Activated naive CD8-positive, alpha-beta T cell treated with anti-CD3 and anti-CD28 coated beads, Interleukin-2, amount 50 U/mL, for 24 hours (primary cell): ENCODE measurements at places on chromosomes 13 and 19.

- peaks cover 6% of the 10 kb centered on the region for H3K36me3 ChIP-seq
- H3K27me3 ChIP-seq = no peaks in the 10 kb centered on the region
- peak overlapping the region; percentile 94 for H3K27ac ChIP-seq
- peaks cover 34% of the 10 kb centered on the region for H3K4me1 ChIP-seq
- peak overlapping the region; percentile 92 for H3K4me3 ChIP-seq
These were observed 2.4 kb downstream of the TCF3 start for GRCh38 chr19:1649706-1650649.

GRCh38 chr19:45177817-45178261 is at the start of gene TRAPPC6A:
Gene TRAPPC6A (minus strand): TSS chr19:45178237. CDS start chr19:45178218, 19 bp downstream.
- H3K4me3 ChIP-seq = peak within 1 kb of the TSS; percentile 93
- H3K4me1 ChIP-seq = peaks cover 35% of the 10 kb centered on the region
- H3K27ac ChIP-seq = peak within 1 kb of the TSS; percentile 87
- no peaks in the 10 kb centered on the region for H3K27me3 ChIP-seq
- DNase-seq = no peak

GRCh38 chr13:60663788-60664187 is 266.8 kb downstream of the TDRD3 start:
- H3K27ac ChIP-seq = no peak overlapping the region
- no peaks in the 10 kb centered on the region for H3K36me3 ChIP-seq
- no peaks in the 10 kb centered on the region for H3K27me3 ChIP-seq
- H3K4me1 ChIP-seq = no peaks in the 10 kb centered on the region
- H3K4me3 ChIP-seq = no peak overlapping the region

- H3K4me1 ChIP-seq = peaks cover 20% of the 10 kb centered on the region
- H3K36me3 ChIP-seq = peaks cover 1% of the 10 kb centered on the region
- H3K27me3 ChIP-seq = peaks cover 14% of the 10 kb centered on the region
- H3K27ac ChIP-seq = peak overlapping the region; percentile 52
- DNase-seq = peak; percentile 66
These were observed 34.2 kb downstream of the GPR42 start for GRCh38 chr19:35404879-35405622.

GRCh38 chr13:93244141-93244917 is 17.7 kb downstream of the GPC6 start:
- no peaks in the 10 kb centered on the region for H3K27me3 ChIP-seq
- H3K4me3 ChIP-seq = no peak overlapping the region
- no peaks in the 10 kb centered on the region for H3K4me1 ChIP-seq
- no peak for DNase-seq
- no peak overlapping the region for H3K27ac ChIP-seq

DNA sequence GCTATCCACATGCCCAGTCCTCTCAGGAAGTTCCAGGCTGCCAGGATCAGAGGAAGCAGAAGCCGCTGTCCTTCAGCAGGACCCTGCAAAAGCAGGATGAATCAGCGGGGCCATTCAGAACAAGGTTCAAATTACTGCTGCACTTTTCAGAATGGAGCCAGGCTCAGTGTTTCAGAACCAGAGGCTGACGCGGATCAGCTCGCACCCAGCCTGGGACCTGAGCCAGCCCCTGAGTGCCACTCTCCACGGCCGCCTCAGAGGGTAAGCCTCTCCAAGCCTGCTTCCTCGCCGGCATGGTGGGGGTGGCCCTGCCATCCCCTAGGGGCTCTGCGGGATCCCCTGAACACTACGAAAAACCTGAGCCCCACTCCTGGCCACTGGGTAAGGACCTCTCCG is 24.7 kb downstream of the RASA3 start:
- no peak overlapping the region for H3K4me3 ChIP-seq
- H3K4me1 ChIP-seq = peaks cover 77% of the 10 kb centered on the region
- no peak for DNase-seq
- H3K27me3 ChIP-seq = no peaks in the 10 kb centered on the region
- no peak overlapping the region for H3K27ac ChIP-seq
- peaks cover 7% of the 10 kb centered on the region for H3K36me3 ChIP-seq

DNA sequence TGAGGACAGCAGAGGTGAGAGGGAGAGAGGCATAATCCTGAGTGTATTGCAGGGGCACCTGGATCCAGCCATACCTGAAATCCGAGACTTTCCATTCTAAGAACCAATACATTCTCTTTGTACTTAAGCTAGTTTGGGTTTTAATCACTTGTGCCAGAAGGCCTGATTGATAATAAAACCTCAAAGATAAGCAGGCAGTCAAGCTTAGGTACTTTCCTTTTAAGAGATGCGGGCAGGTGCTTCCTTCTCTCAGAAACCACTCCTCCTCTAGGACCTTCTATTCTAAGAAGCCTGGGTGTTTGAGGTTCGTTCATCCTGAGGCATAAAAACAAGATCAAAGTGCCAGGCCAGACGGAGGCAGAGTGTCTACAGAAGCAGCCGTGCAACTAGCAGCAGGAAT is 22.2 kb downstream of the FAM187B start:
- peak overlapping the region; percentile 27 for H3K4me3 ChIP-seq
- DNase-seq = no peak
- peak overlapping the region; percentile 89 for H3K27ac ChIP-seq
- H3K4me1 ChIP-seq = peaks cover 85% of the 10 kb centered on the region
- H3K27me3 ChIP-seq = no peaks in the 10 kb centered on the region
- H3K36me3 ChIP-seq = peaks cover 3% of the 10 kb centered on the region

DNA sequence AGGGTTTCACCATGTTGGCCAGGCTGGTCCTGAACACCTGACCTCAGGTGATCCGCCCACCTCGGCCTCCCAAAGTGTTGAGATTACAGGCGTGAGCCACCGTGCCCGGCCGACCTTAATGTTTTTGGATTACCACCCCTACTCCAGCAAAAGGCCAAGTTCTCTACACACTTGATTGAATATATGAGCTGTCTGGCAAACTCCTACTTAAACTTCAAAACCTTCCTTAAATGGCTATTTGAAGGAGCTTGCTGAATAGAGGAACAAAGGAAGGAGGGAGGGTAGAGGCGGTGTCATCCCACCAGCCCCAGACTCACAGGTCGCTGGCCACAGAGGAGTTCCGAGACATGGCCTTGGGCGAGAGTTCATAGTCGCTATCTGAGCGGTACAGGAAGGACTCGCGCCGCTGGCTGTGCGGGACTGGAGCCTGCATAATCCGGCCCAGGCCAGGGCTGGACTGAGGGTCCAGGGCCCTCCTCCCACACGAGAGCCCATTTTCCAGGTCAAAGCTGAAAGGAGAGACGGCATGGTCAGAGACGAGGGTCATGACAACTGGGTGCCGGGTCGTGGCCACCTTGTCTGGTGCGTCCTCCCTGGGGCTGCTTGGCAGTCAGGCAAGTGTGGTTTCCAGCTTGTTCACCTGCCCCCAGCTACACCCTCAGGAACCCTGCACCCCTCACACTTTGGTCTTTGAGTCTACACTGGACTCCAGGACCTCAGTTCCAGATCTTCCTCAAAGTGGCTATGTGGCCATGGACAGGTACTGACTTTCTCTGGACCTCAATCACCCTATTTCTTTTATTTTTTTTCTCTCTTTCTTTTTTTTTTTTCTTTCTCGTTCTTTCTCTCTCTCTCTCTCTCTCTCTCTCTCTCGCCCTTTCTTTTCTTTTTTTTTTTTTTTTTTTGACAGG is 4.2 kb downstream of the PDE4C start:
- no peak overlapping the region for H3K4me3 ChIP-seq
- no peaks in the 10 kb centered on the region for H3K36me3 ChIP-seq
- H3K27me3 ChIP-seq = peaks cover 53% of the 10 kb centered on the region
- H3K4me1 ChIP-seq = peaks cover 29% of the 10 kb centered on the region
- no peak overlapping the region for H3K27ac ChIP-seq

- no peaks in the 10 kb centered on the region for H3K36me3 ChIP-seq
- no peaks in the 10 kb centered on the region for H3K27me3 ChIP-seq
- no peak for DNase-seq
- no peak overlapping the region for H3K27ac ChIP-seq
- no peaks in the 10 kb centered on the region for H3K4me1 ChIP-seq
These were observed 3.0 kb upstream of the HIPK4 start for GRCh38 chr19:40392894-40393517.

DNA sequence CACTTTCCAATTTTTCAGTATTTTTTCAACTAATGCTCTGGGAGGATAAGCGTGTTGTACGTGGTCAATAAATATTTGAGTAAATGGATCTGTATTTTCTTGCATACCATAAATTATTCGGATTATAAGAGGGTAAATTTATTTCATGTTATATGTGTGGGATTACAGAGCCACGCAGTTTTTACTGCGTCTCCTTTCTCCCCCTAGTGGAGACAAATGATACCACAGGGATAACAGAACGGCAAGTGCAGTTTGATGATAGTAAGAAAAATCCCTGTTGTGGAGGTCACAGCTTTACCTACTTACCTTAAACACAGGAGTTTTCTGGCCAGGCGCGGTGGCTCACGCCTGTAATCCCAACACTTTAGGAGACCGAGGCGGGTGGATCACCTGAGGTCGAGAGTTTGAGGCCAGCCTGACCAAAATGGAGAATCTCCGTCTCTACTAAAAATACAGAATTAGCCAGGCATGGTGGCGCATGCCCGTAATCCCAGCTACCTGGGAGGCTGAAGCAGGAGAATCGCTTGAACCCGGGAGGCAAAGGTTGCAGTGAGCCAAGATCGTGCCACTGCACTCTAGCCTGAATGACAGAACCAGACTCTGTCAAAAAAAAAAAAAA is 16.8 kb downstream of the MBD3L2B start:
- H3K4me1 ChIP-seq = peaks cover 22% of the 10 kb centered on the region
- H3K36me3 ChIP-seq = no peaks in the 10 kb centered on the region
- peaks cover 2% of the 10 kb centered on the region for H3K27me3 ChIP-seq
- DNase-seq = no peak

- H3K36me3 ChIP-seq = no peaks in the 10 kb centered on the region
- peak overlapping the region; percentile 18 for H3K27ac ChIP-seq
- peak; percentile 29 for DNase-seq
These were observed 2.8 kb downstream of the ACP5 start for GRCh38 chr19:11574689-11575088.

DNA sequence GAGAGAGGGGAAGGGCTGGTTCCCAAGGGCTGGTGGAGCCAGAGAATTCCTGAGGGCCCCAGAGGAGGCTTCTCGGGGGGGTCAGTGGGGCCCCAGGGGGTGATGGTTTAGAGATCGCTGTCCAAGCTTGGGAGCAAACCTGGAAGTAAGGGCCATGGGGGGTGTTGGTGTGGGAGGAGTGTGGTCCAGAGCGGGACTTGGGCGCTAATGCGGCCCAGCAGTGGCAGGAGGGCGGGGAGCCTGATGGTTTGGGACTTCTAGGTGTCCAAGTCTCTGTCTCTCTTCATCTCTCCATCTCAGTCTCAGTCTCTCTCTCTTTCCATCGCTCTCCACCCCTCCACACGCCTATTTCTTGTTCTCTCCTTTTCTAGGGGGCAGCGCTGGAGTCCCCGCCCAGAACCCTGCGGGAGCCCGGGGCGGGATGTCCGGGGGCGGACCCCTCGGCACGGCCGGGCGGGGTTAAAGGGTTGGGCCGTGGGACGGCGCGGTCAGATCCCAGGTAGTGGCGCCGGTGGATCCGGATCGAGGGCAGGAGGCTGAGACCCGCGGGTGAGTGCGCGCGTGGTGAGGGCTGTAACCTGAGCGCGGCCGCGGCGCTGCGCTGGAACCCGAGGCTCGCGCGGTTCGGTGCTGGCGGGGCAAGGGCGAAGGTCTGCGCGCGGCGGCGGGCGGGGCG is at the start of gene CYP4F22:
Gene CYP4F22, plus strand, starts transcription at position 491 of the 676 bp plus-strand sequence. CDS start 16,812 bp downstream, outside the sequence.
- no peaks in the 10 kb centered on the region for H3K36me3 ChIP-seq
- peak within 1 kb of the TSS; percentile 63 for H3K4me3 ChIP-seq
- H3K27ac ChIP-seq = no peak within 1 kb of the TSS
- peaks cover 25% of the 10 kb centered on the region for H3K4me1 ChIP-seq
- peaks cover 25% of the 10 kb centered on the region for H3K27me3 ChIP-seq

- peaks cover 15% of the 10 kb centered on the region for H3K36me3 ChIP-seq
- no peak overlapping the region for H3K4me3 ChIP-seq
- no peaks in the 10 kb centered on the region for H3K27me3 ChIP-seq
- peaks cover 58% of the 10 kb centered on the region for H3K4me1 ChIP-seq
These were observed 3.7 kb downstream of the ZNF787 start for GRCh38 chr19:56117376-56117884.

- H3K27me3 ChIP-seq = no peaks in the 10 kb centered on the region
- DNase-seq = no peak
- H3K27ac ChIP-seq = no peak overlapping the region
- peaks cover 3% of the 10 kb centered on the region for H3K4me1 ChIP-seq
- peaks cover 49% of the 10 kb centered on the region for H3K36me3 ChIP-seq
- no peak overlapping the region for H3K4me3 ChIP-seq
These were observed 33.6 kb upstream of the EPHX3 start for GRCh38 chr19:15265850-15266248.

GRCh38 chr13:45356966-45357672 is 16.1 kb upstream of the TPT1 start:
- no peak overlapping the region for H3K4me3 ChIP-seq
- H3K27me3 ChIP-seq = no peaks in the 10 kb centered on the region
- no peak for DNase-seq
- H3K4me1 ChIP-seq = peaks cover 14% of the 10 kb centered on the region
- peak overlapping the region; percentile 17 for H3K27ac ChIP-seq

GRCh38 chr13:99968521-99969452 is 2.8 kb downstream of the ZIC5 start:
- peaks cover 10% of the 10 kb centered on the region for H3K36me3 ChIP-seq
- peak overlapping the region; percentile 74 for H3K4me3 ChIP-seq
- peak overlapping the region; percentile 78 for H3K27ac ChIP-seq

DNA sequence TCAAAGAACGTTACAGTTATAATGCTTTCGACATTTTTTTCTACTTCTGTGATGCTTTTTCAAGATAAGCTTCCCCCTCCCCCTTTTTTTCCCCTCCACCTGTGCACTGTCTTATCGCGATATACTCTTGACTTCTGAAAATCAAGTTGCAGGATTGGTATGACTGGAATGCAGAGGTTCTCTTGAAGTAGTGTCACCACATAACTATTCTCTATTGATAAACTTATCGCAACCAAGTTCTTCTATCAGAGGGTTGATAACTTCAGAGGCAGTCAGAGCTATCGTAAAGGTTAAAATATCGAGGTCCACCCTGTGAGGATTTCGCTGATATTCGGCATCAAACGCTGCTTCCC is 820 bp downstream of the EID2 start:
- peaks cover 10% of the 10 kb centered on the region for H3K36me3 ChIP-seq
- H3K27ac ChIP-seq = peak overlapping the region; percentile 95
- H3K4me3 ChIP-seq = peak overlapping the region; percentile 97
- H3K27me3 ChIP-seq = peaks cover 2% of the 10 kb centered on the region
- DNase-seq = no peak

DNA sequence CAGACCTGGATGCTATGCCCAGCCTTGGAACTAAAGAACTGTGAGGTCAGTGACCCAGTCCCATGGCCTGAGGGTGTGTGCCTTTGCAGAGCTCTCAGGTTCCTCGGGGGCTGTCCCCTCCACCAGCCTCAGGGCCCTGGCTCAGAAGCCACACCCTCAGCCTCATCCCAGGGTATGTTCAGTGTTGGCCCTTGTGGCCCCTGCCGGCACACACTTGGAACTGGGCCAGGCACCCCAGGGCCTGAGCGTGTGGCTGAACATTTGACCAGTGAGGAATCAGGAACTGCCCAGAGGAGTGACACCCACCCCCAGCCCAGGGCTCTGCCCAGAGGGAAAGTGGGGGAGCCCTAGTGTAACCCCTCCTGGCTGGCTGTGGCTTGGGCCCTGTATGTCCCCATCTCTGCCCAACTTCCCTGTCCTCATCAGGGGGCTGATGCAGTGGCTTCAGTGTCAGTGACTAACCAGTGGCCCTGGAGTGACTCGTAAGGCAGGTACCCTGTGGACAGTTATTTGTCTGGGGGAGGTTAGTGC is 10.0 kb downstream of the NKPD1 start:
- no peak for DNase-seq
- H3K27ac ChIP-seq = no peak overlapping the region
- H3K4me3 ChIP-seq = no peak overlapping the region
- H3K4me1 ChIP-seq = peaks cover 20% of the 10 kb centered on the region
- H3K36me3 ChIP-seq = peaks cover 3% of the 10 kb centered on the region
- H3K27me3 ChIP-seq = peaks cover 24% of the 10 kb centered on the region

- H3K36me3 ChIP-seq = peaks cover 10% of the 10 kb centered on the region
- H3K27me3 ChIP-seq = no peaks in the 10 kb centered on the region
- peaks cover 70% of the 10 kb centered on the region for H3K4me1 ChIP-seq
- DNase-seq = no peak
- no peak overlapping the region for H3K4me3 ChIP-seq
These were observed 27.4 kb downstream of the LRCH1 start for GRCh38 chr13:46580362-46580839.
